ENCODE measurements at places on chromosomes 2 and 18. TPM values are rescaled to one million over a fixed set of nuclear protein-coding genes. Genes with fewer than 3 reads are reported as not detected.

- H3K36me3 ChIP-seq = no peaks in the 10 kb centered on the region
- no peaks in the 10 kb centered on the region for H3K4me1 ChIP-seq
- no peak overlapping the region for H3K4me3 ChIP-seq
Observed at GRCh38 chr2:44759823-44760222, 181.7 kb upstream of the SIX3 start.

DNA sequence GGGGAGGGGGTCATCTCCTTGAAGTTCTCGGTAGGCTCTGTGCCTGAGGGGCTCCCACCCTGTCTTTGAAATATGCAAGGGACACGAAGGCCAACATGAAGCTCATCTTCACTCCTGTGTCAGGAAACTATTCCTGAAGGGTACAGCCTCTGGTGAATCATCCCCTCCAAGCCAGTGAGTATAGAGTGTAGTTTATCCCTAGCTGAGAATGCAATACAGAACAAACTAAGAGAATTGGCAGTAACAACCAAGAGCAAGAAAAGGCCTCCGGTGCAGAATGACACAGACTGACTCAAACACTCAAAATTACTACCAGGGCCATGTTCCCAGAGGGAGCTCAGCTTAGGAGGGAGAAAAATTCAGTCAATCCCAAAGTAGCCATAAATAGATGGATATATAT is 413.3 kb downstream of the BCL11A start:
- no peak overlapping the region for H3K4me3 ChIP-seq
- H3K27me3 ChIP-seq = no peaks in the 10 kb centered on the region
- H3K36me3 ChIP-seq = no peaks in the 10 kb centered on the region
- DNase-seq = no peak
- no peak overlapping the region for H3K27ac ChIP-seq

DNA sequence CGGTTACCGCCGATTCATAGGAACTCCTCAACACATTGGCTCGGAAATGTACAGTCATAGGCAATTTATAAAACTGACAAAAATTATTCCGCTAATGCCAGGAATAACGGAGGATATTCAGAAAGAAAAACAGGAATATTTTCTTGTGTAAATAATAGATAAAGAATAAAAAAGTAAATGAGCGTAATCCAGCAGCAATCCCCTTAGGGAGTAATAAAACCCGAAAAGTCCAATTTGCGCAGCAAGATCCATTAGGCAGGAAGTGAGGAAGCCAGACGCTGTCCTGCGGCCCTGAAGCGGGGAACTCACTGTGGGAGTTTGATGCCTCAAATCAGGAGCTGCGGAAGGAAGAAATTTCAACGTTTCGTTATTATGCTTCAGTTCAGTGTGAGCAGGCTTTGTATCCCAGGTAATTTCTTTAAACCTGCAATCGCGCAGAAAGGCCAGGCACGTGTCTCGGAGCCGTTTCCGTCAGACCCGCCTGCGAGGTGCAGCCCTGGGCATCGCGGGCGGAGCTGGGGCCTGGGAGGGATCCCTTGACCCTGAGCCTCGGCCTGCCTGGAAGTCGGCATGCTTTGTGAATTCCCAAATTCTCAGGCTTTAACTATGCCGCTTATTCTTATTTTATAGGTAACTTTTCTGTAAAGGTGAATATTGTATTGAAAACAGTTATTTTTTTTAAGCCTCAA is 180.9 kb upstream of the ALKAL2 start:
- H3K27me3 ChIP-seq = peaks cover 20% of the 10 kb centered on the region
- H3K27ac ChIP-seq = no peak overlapping the region
- no peaks in the 10 kb centered on the region for H3K36me3 ChIP-seq
- DNase-seq = peak; percentile 48

DNA sequence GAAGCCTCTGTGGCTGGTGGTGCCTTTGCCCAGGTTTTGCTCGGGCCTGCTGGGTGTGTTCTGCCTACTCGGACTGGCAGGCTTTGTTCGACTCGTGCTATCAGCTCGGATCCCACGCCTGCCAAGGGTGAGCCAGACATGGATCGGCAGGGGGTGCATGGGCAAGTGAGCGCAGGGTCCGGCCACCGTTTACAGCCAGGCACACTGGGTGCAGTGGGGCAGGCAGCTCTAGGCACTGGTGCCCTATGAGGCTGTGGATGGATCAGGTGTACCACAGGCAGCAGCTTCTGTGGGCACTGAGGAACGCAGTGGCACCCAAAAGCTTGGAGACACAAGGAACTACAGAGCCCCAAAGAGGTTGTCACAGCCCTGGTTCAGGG is 25.6 kb downstream of the MARCHF7 start:
- peaks cover 59% of the 10 kb centered on the region for H3K36me3 ChIP-seq
- H3K4me1 ChIP-seq = no peaks in the 10 kb centered on the region
- DNase-seq = no peak
- no peak overlapping the region for H3K27ac ChIP-seq

- H3K27ac ChIP-seq = no peak overlapping the region
- H3K4me1 ChIP-seq = no peaks in the 10 kb centered on the region
- no peak overlapping the region for H3K4me3 ChIP-seq
- no peaks in the 10 kb centered on the region for H3K36me3 ChIP-seq
- no peak for DNase-seq
- peaks cover 12% of the 10 kb centered on the region for H3K27me3 ChIP-seq
Observed at GRCh38 chr2:111106706-111107105, 14.0 kb upstream of the BCL2L11 start.

- peaks cover 26% of the 10 kb centered on the region for H3K4me1 ChIP-seq
- H3K27ac ChIP-seq = no peak overlapping the region
- DNase-seq = no peak
- no peaks in the 10 kb centered on the region for H3K27me3 ChIP-seq
- no peak overlapping the region for H3K4me3 ChIP-seq
- H3K36me3 ChIP-seq = no peaks in the 10 kb centered on the region
Observed at GRCh38 chr2:66239655-66240054, 195.3 kb upstream of the MEIS1 start.

DNA sequence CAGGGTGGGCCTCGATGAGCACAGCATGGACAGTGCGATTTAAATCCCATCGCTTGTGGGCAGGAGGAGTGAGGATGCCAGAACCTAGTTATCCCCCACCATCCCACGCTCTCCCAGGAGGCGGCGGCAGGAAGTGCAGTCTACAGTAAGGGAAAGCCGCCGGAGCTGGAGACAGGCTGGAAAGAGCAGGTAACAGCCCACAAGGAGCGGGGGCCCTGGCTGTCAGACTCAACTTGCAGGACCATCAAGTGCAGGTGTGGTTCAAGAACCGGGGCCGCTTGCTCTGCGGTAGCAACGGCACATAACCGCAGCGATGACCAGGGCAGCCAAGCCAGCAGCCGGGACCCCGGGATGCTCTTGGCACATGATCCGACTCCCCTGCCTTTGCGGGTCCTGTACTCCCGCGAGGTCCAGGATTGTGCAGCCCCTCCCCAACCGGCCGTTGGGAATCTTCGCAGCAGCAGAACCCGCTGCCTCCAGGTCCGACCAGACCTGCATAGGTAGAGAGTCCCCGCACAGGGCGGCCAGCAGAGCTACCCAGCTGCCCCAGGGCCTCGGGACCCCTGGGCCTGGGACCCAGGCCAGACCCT is 82.1 kb downstream of the BIN1 start:
- H3K27ac ChIP-seq = no peak overlapping the region
- peaks cover 45% of the 10 kb centered on the region for H3K27me3 ChIP-seq
- no peaks in the 10 kb centered on the region for H3K36me3 ChIP-seq
- DNase-seq = peak; percentile 39
- peak overlapping the region; percentile 44 for H3K4me3 ChIP-seq

DNA sequence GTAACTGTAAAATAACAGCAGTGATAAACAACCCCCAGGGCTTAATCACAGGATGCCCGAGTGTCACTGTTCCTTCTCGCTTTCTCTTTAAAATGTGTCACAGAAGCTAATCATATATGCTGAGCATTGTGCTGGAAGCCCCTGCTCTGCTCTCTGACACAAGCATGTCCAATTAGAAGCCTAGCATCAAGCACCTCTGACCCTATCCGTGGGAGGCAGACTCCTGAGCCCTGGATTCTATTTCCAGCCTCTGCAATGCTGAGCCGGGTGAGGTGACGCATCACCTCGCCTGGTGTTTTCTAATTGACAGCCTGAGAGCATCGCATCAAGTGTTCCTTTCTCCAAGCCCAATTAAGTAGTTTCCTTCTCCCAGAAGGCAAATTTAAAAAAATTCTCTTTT is 19.7 kb upstream of the SCG2 start:
- H3K4me3 ChIP-seq = no peak overlapping the region
- H3K27ac ChIP-seq = no peak overlapping the region
- no peaks in the 10 kb centered on the region for H3K27me3 ChIP-seq
- peaks cover 35% of the 10 kb centered on the region for H3K4me1 ChIP-seq
- DNase-seq = no peak

DNA sequence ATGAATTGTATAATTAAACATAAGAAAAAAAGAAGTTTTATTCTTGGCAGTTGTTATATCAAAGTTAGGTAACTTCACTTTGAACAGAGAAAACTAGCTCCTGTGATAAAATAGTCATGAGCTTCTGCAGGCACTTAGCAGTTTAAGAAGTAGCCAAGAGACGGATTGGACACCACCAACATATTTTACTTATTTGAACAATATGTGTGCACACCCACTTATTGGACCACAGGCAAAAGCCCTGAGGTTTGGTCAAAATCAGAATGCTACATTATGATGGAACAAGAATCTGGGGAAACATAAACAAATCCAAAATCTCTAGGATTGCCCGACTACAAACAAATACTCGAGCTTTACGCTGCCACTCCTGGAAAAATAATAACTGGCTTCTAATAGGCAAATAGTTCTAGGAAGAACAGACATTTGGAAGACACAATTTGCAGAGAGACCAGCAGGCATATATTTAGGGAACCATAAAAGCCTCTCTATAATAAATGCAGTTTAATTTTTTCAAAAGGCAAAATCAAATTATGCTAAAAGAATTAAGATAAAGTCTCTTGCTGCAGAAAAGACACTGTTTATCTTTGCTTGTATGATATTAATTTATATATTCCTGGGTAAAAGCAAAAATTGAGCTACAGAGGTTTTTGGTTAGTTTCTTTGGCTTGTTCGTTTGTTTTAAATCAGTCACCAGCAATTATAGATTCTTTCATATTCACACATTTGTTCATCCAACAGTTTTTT is 117.9 kb downstream of the CDC42EP3 start:
- H3K27ac ChIP-seq = no peak overlapping the region
- no peak for DNase-seq
- H3K4me1 ChIP-seq = peaks cover 3% of the 10 kb centered on the region

LYG2 gene
- not detected for total RNA-seq

EFR3B gene
- total RNA-seq = 0.76 TPM

PJVK gene
- total RNA-seq = 1.9 TPM

MEIS1 gene
- 89.4 TPM for total RNA-seq

Measured in A673 (cell line).